GM19239 (cell line): ENCODE measurements at places on chromosomes 3 and 15.

DNA sequence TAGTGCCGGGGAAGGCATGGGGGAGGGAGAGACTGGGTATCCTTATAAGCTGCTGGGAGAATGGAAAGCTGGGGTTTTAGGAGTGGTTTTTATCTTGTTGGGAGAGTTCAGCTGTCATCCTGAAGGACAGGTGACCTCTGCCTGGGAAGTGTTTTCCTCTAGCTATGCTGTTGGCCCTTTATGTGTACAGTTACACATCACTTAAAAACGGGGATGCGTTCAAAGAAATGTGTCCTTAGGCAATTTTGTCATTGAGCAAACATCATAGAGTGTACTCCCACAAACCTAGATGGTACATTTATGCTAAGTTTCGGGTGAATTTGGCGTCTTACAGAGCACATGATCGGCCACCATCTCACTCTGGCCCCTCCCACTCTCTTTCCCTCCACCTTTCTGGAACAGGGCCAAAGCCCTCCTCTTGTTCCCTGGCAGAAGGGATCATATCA lies 164.3 kb upstream of the NUDT16 start:
- no peak for DNase-seq

DNA sequence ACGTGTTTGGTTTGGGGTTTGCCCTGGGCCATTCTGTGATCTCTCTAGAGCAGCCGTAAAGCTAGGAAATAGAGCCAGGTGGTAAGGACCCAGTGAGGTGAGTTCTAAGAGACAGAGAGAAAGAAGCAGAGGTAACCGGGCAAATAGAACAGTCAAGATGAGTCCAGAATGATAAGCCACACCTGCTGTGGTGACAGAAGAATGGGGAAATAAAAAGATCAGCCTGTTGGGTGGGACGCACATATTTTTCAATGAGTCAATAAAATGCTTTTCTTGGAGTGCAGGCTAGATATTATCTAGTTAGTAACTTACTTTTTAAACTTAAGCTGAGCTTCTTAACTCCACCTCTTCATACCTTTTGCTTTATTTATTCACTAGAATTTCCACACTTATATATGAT lies 135.0 kb downstream of the NFKBIZ start:
- DNase-seq: no peak

DNA sequence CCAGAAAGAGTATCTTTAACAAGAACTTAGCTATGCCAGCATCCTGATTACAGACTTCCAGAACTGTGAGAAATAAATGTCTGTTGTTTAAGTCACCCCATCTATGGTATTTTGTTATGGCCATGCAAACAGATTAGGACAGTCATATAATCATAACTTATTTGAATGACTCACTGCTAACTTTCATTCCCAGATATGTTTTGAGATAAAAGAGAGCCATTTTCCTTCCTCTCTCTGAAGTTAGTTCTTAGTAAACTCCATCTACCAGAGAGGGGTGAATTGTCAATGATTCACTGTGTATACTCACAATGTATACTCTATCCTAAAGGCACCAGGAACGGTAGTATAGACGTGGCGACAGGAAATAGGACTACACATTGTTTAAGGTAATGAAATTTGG lies 179.4 kb upstream of the DPH6 start:
- no peak for DNase-seq

GRCh38 chr3:70607469-70607868 lies 295.0 kb upstream of the MDFIC2 start:
- no peak for DNase-seq

GRCh38 chr3:22565393-22565792 lies 637.7 kb upstream of the UBE2E2 start:
- DNase-seq: no peak

GRCh38 chr15:101159096-101159935 lies 92.5 kb downstream of the CHSY1 start:
- no peak for DNase-seq

DNA sequence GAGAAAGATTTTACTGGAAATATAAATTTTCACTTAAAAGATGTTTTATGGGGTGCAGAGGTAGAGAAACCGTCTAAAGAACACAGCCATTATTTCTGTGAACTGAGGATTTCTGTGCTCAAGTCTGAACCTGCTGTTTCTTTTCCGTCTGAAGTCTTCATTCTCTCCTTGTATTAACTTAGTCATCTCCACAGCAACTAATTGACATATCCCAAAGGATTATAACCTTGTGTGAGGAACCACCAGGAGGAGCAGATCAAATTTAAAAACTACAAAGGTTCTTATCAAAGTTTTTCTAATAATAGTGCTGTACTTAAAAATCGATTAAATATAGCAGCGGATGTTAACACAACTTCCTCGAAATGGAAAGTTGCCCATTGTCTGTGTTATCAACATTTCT lies 31.1 kb upstream of the ICE2 start:
- no peak for DNase-seq

DNA sequence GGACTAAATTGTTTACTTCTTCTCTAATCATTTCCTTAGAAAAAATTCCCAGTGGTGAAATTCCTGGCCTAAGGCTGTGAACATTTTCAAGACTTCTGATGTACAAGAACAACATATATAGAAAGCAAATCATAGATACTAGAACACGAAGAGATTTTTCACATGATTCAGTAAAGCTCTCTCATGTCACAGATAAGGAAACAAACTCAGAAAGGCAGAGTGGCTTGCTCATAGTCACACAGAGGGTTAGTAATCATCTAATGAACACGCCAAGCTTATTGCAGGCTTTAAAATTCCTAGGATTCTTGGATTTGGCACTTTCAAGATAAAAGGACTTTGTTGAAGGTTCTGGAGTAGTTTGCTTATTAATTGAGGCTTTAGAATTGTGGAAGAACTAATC lies 26.2 kb downstream of the CRTAP start:
- DNase-seq: no peak

GRCh38 chr3:128684986-128685726 lies 34.5 kb upstream of the RPN1 start:
- DNase-seq: no peak
